Jurkat, Clone E6-1 (cell line): ENCODE measurements at places on chromosomes 2 and 18.
A peak's percentile ranks its signal among the peaks of the same experiment; 100 is the strongest.

GRCh38 chr18:73973972-73974371 lies 173.7 kb downstream of the FBXO15 start:
- no peak for DNase-seq

DNA sequence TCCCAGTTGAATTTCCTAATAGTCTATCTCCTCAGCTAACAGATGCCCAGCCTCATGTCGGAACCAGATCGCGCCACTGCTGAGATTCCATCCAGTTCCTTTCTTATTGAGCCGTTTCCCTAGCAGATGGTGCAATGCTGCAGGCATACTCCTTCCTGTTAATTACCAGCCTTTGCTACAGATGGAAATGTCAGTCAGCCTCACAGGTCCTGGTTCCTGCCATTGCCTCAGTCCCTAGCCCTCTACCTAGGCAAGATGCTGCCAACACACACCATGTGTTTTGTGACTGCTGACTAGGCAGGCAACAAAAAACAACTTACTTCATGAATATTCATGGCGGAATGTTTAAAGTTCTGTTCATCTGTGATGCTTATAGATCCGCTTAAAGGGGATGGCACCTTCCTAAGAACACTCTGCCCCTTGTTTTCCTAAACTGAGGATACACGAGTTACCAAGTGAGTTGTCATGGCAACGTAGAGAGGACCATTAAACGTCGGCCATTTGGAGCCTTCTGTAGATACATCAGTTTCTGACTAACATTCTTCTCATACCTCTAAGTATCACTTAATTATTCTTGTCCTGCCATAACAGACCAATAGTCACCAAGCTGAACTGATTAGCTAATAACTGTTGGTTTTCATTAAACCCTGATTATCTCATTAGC lies 749.5 kb downstream of the RNF144A start:
- DNase-seq: no peak

GRCh38 chr2:209763106-209763505 lies 8.5 kb upstream of the UNC80 start:
- DNase-seq: no peak

GRCh38 chr2:69177063-69177771 lies 164.2 kb downstream of the ANTXR1 start:
- no peak for DNase-seq

GRCh38 chr2:83369601-83370418 lies 1089.3 kb downstream of the SUCLG1 start:
- no peak for DNase-seq

DNA sequence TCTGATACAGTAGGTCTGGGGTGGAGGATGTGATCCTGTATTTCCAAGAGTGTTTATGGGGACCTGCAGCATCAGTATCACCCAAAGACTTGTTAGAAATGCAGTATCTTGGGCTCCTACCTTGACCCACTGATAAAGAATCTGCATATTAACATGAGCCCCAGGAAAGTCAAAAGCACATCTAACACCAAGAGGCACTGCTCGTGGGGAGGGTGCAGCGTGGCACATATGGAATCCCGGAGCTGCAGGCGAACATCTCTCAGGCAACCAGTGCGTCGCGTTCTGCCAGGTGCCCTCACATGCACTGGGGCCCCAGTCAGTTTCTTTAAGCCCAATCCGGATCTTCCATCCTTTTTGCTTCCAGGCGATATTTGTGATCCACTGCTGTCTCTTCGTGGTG lies 41.3 kb upstream of the ASB18 start:
- DNase-seq: no peak

DNA sequence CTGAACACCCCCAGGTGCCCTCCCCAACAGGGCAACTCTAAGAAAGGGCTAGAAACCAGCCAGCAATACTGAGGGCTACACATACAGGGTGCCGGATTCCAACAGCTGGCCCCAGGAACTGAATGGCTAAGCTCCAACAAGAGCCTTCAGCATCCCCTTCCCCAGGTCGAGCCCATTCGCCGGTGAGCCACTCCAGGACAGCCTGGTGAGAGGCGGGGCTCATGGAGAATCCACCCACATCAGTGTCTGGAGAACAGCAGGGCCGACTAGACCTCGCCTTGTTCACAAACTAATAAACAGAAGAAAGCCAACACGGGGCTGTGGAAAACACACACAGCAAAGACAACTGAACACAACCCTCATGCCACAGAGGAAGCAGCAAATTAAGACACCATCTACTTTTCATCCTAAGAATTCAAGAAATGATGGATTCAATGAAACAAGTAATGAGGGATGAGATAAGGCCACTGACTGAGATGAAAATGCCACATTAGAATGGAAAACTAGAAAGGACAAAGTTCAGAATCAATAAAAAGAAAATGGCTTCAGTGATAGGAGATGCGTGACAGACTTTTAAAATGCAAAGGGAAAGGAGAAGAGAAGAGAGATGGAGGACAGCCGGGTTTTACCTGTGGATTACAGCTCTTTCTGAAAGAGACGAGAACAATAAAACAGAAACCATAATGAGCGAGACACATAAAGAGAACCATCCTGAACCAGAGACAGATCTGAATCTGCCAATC lies 8.2 kb downstream of the PER2 start:
- no peak for DNase-seq

DNA sequence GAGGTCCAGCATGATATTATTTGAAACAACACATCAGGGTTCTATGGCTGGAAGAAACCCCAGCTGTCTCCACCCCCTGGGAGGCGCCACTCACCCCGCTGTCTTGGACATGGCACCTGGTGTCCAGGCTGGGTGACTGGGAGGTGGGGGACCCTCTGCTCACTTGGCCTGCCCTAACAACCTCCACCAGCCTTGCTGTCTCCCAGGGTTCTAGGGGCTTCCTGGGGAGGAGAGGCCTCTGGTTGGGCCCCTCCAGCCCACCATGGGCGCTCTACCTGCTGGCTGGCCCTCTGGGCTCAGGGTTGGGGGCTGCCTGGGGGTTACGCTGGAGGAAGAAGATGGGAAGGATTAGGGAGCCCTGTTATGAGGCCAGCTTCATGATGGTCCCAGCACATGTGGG lies 16.3 kb downstream of the PER2 start:
- DNase-seq: no peak

DNA sequence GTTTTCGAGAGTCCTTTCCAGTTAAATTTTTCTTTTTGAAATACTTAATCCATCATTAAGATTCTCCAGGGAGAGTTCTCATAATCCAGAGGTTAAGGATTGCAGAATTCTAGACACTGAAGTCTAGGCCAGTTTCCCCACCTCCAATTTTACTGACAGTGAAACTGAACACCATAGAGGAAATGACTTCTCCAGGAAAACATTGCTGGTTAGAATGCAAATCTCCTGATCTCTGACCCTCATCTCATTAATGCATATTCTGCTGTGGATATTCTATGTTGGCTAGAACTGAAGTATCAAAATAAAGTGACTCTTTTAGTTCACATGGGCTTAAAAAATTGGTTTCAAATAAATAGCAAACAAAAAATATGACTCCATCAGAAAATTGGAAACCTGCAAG lies 105.8 kb upstream of the UGP2 start:
- DNase-seq: no peak

DNA sequence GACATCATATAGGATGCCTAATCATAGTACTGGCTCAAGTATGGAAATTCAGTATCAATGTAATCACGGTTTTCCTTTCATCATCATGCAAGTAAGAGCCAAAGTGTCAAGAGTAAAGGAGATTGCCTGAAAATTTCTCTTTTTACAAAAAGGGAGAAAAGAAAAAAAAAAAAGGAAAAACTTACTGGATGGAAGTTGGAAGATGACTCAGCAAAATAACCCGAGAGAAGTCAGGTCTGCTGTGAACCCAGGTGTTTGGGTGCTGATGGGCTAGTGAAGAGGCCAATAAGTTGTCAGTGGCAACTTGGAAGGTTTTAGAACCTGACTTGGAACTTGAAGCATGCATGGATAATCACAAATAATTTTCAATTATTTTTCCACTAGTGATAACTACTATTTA lies 441.9 kb upstream of the SLC14A2 start:
- no peak for DNase-seq

DNA sequence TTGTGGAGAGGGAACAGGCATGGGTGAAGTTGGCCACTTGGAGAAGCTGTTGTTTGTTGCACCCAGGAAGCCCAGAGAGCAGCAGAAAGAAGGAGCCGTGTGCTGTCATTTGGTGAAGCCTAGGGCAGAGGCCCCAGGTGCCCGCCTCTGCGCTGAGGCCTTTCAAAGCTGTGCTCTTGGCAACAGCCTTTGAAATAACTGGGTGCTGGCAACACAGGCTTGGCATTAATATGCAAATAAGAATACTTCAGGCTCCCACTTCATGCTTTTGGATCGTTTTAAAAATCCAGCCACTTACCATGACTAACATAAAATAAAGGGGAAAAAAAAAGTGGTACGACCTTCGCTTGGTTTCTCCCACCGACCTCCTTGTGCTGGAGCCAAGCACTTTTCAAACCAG lies 41.1 kb downstream of the DHRS9 start:
- no peak for DNase-seq

GRCh38 chr2:133521146-133521745 lies 47.0 kb downstream of the NCKAP5 start:
- DNase-seq: no peak

DNA sequence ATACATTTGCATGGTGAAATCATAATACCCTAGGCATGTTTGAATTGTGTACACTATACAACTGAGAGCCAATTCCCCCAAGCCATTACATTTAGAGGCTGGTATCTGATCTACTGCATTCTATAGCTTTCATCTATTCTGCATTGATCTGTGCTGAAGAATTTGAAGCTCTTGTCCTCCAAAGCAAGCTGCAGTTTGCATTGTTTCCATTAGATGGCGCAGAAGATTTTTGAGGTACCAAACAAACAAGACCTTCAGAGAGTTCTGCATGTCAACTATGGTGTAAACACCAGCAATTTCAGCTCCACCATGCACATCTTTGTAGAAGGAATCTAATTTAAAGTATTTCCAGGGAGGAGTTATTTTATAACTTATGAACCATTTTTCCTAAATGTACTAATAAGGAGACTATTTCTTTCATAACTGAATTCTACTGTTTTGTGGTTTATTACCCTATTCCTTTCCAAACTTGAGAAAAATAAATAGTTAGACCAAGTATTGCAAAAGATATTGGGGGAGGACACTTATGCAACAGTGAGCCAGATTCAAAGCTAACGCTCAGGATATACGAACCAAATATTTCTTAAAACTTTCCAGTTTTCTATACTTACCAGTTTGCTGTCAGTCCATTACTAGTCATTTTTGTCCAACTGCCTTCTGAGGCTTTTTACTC lies 761.8 kb upstream of the ACVR2A start:
- DNase-seq: peak; percentile 65

DNA sequence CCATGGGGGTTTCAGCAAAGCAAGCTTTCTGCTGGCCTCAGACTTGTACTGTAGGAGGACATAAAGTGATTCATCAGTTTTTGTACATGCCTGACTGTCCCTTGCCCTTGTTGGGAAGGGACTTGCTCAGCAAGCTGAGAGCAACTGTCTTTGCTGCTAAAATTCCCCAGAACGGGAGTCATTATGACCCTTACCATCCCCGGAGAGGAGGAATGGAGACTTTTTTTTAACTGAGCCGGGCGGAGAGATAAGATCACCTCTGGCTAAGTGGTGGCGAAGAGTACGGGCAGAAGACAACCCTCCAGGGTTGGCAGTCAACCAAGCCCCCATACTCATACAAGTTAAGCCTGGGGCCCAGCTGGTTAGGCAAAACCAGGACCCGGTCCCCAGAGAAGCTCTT lies 20.4 kb upstream of the NAGK start:
- DNase-seq: no peak

- DNase-seq: no peak
Observed at GRCh38 chr2:11408959-11409571, 56.9 kb downstream of the E2F6 start.

- DNase-seq: no peak
Observed at GRCh38 chr2:79734518-79734917, 221.7 kb downstream of the CTNNA2 start.

GRCh38 chr2:151111599-151112278 lies 149.9 kb downstream of the RBM43 start:
- DNase-seq: no peak

DNA sequence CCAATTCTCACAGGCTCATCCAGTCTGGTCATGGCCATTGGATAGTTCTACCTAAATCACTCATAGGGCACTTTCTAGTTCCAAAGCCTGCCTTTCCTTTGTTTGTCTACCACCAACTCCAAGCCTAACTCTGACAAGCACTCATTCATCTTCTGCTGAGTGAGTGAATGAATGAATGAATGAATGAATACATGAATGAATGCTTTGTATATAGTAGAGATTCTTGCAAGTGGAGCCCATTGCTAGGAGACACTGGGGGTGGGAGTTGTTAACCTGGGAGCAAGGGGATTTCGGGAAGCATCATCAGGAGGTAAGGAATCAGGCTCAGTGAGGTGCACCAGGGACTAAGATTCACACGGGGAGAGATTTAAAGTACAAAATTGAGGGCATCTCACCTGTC lies 3.3 kb upstream of the MOCOS start:
- DNase-seq: no peak

DNA sequence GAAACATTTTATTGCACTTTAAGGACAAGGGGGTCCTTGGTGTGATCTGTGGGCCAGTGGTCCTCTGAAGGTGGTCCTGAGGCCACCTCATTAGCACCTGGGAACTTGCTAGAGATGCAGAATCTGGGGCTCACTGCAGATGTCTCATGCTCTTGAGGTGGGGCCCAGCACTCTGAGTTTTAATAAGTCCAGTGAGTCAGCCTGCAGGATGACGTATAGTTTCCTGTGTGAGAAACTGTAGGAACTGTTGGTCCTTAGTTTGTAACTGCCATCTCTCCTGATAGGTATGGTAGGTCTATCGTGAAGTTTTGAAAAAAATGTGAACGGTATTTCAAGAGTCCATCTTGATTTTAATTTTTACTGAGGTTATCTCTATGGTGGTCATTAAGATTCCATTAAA lies 2.8 kb downstream of the TRPM8 start:
- no peak for DNase-seq

DNA sequence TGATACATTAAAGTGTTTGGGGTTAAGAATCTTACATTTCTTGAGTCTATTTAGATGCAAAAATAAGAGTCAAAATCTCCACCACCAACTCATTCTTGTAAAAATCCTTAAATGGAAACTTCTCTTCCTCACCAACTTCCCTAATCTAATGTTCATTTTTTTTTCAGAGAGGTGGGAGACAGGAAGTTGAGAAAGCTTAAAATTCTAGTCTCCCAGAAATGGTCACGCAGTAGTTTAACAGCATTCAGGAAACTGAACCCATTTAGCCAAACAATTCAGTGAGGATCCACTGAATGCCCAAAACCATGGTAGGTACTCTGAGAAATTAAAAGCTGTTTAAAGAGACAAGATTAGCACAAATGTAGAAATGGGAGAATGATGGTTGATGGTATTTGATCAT lies 69.0 kb downstream of the TXNL1 start:
- DNase-seq: no peak

DNA sequence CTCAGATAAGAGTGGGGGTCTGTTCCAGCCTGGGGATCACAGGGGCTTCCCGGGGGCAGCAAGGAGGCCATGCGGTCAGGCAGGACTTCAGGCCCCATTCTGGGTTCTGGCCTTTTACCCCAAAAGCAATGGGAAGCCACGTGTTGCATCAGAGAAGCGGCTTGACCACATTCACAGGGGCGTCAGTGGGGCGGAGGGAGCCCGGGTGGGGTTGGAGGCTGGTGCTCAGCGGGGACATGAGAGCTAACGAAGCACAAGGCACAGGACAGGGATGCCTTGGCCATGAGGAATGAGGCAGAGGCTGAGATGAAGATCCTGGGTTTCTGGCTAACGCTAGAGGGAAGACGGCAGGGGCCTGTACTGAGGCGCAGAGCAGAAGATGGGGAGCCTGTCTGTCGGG lies 6.1 kb downstream of the HJURP start:
- no peak for DNase-seq
